ENCODE measurements at places on chromosomes 4 and X. TPM values are rescaled to one million over a fixed set of nuclear protein-coding genes. Genes with fewer than 3 reads are reported as not detected.

- no peak for DNase-seq
Measured at GRCh38 chrX:130829526-130830515, 73.2 kb downstream of the ENOX2 start.

DNA sequence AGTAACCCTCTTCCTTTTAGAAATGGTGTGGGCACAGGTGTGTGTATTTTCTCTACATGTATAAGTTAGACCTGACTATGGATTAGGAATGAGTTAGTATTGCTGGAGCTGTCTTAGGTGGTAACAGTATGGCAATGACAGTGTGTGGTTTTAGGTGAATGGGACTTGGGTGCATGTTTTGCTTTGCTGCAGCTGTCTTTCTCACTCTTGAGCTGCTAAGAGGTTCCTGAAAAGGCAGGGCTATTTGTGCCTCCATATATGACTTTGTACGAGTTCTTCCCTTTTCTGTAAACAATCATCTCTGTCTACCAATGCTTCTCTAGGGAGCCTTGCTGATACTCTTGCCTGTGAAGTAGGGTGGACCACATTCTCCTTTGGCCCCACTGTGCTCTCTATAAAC lies 234.8 kb upstream of the HHIP start:
- no peak for DNase-seq

GRCh38 chr4:8728536-8729407 lies 136.2 kb downstream of the CPZ start:
- no peak for DNase-seq

- DNase-seq = no peak
Measured at GRCh38 chrX:38860106-38861013, 59.1 kb downstream of the MID1IP1 start.

DNA sequence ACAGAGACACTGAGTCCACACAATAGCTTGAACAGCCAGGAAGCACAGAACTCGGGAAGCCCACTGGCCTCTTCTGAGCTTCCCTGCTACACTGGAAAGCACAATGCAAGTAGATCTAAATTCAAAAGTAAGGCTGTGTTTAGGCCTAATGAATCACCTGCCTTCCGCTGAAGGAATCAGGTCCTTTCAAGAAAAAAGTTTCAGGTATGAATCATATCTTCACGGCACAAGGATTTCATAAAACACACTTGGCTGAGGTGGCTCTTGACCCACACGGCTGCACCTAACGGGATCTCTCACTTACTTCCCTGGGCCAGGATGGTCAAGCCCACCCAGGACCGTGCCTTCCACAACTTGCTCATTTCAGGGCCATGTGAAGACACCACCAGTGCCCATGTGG lies 59.3 kb downstream of the IRF2 start:
- DNase-seq = no peak

Gene XPNPEP2
- polyA plus RNA-seq = 51.7 TPM

Gene KCNE5
- 4.8 TPM for polyA plus RNA-seq

Gene DACH2
- polyA plus RNA-seq = 28.2 TPM
